Mucosa of gallbladder (tissue), 1 donor: ENCODE measurements at places on chromosomes 3 and 15. TPM values are rescaled to one million over a fixed set of nuclear protein-coding genes. Genes with fewer than 3 reads are reported as not detected.

Gene CHL1
- 17.9 TPM for total RNA-seq

Gene SKOR1
- total RNA-seq = 0.43 TPM

Gene CPN2
- 0.12 TPM for total RNA-seq

Gene RASGRP1
- total RNA-seq = 4.6 TPM

Gene PRC1
- 6.6 TPM for total RNA-seq

Gene DUOX2
- 366 TPM for total RNA-seq

Gene TMIE
- 0.29 TPM for total RNA-seq

Gene TIPIN
- 4.0 TPM for total RNA-seq

Gene NOP10
- 116 TPM for total RNA-seq

Gene CEP19
- total RNA-seq = 3.3 TPM

DNA sequence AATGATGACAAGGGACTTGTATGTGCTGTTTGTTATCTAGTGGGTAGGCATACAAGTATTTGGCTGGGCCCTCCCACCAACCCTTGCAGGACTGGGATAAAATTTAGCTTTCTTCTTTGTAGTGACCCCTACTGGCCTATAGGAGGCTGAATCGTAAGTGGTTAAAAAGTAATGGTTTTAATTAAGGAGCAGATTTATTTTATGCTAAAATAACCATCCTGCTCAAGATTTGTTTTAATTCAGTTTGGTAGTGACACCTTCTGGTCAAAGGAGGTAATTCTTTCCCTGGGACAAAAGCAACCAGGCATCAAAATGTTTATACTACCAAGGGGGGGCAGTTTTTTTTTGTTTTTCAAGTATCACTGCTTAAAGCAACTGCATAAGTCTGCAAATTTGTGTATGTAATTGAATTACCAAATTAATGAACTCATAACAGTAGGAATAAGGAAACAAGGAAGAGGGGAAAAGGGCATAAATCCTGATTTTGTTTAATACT, 70.7 kb downstream of the TOP2B start:
- DNase-seq = no peak

GRCh38 chr3:100864471-100865250, 128.6 kb downstream of the ABI3BP start:
- no peak for DNase-seq

GRCh38 chr3:78483090-78483489, 1284.7 kb downstream of the ROBO1 start:
- DNase-seq = no peak

DNA sequence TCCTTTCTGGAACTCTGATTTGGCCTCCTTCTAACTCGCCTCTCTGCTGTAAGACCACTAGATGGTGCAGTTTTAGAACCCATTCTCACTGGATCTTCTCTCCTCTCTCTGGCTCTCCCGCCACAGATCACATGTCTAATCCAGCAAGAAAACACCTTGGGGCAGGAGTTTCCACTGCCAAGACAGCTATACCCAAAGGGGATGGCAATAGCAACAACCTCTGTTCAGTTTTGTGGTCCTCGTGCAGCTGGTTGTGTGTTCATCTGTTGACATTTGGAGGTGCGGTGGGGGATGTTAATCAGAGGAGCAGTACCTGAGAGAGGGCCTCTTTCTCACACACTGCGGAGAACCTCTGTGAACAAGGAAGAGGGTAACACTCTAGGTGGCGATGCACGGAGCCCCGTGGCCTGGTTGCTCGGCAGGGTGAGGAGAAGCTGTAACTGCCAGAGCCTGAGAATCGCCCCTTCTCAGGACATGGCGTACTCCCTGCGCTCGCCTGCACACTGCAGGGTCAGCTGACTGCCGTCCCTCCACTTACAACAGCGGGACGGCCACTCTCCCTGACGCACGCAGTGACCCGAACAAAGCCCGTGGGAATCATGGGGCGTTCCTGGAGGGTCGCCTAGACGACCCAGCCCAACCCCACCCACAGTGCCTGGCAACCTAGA, at the start of gene TEX55:
Gene TEX55 (plus strand): TSS at position 666 of the 668 bp plus-strand sequence. CDS start 25 bp downstream, outside the sequence.
- no peak for DNase-seq

GRCh38 chr3:122151480-122151879, 32.0 kb upstream of the CASR start:
- no peak for DNase-seq

DNA sequence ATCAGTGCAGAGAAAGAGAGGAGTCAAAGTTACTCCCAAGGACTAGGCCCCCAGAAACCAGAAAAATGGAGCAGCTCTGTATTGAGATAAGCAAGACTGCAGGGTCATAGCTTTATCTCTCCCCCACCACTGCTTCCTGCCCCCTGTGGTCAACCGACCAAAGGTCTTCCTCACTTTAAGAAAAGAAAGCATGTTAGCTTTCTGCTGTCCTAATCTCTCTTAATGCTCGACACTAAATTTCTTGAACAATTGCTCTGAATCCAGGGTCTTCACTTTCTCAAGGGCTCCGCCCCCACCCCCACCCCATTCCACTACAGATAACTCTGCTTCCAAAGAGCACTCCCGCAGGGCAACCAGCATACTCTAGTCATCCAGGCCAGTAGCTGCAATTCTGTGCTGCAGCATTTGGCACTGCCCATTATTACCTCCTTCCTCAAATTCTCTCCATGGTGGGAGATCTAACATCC, 31.9 kb downstream of the TNIK start:
- no peak for DNase-seq

GRCh38 chr3:131221731-131222130, 159.8 kb upstream of the NUDT16 start:
- DNase-seq = no peak

GRCh38 chr3:107431246-107432012, 54.2 kb downstream of the CCDC54 start:
- peak; percentile 66 for DNase-seq

- peak; percentile 55 for DNase-seq
Observed at GRCh38 chr15:92803852-92804609, 96.1 kb upstream of the CHD2 start.

DNA sequence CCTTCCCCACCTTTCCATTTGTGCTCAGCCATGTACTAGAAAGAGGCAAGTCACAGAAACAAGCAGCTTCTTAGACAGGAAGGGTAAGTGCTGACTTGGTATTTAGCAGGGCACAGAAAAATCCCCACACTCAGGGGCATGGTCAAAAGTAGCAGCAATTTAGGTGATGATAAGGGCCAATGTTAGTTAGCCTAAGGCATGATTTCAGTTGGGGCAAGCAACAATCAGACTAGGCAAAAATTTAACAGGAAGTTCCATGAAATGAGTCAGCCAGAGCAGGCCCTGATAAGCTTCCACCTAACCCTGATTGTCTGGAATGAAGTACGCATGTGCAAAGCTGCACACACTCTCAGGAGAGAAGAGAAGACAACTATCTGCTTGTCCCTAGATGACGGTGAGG, 423.4 kb upstream of the UBE2E2 start:
- DNase-seq = no peak

DNA sequence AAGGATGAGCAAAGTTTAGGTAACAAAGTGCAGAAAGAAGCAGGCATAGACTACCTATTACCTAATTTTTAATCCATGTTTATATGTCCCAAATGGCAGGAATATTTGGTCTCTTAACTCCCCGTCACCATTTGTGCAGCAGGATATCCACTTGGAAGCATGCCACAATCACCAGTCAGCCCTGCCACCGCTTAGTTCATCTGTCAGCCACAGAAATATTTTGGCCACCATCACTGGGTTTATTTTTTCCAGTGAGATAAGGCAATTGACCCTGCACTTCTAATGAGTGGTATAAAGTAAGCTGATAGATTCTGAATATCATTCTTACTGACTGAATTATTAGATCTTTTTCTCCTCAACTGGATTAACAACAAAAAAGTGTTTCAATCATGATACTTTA, 152.9 kb upstream of the SOX2 start:
- DNase-seq = no peak

GRCh38 chr15:57329582-57330367, 46.5 kb upstream of the CGNL1 start:
- no peak for DNase-seq

DNA sequence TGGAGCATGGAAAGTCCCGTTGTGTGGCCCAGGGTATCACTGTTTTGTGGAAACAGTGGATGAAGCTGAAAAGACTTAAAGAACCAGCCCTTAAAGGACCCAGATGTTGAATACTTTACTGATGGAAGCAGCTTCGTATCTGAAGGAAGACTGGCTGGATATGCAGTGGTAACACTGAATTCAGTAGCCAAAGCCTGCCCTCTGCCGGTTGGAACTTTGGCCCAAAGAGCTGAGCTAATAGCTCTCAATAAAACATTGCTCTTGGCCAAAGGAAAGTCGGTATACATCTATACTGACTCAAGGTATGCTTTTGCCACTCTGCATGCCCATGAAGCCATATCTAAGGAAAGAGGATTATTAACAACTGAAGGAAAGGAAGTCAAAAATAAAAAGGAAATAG, 885.4 kb downstream of the PDCD6IP start:
- peak; percentile 61 for DNase-seq

GRCh38 chr3:117600112-117600511, 890.5 kb downstream of the TUSC7 start:
- DNase-seq = no peak

DNA sequence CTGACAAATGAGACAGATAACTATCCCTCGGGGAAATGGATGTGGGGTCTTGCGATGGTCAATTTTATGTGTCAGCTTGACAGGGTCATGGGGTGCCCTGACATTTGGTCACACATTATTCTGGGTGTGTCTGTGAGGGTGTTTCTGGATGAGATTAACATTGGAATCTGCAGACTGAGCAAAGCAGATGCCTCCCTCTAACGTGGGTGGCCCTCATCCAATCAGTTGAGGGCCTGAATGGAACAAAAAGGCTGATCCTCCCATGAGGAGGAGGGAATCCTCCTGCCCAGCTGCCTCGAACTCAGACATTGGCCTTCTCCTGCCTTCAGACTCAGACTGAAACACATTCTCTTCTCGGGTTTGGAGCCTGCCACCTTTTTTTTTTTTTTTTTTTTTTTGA, 69.0 kb downstream of the MINAR1 start:
- no peak for DNase-seq

GRCh38 chr15:43903864-43904290, 77.1 kb downstream of the WDR76 start:
- DNase-seq = peak; percentile 11

- no peak for DNase-seq
Observed at GRCh38 chr15:59885832-59886231, 118.3 kb upstream of the FOXB1 start.

- no peak for DNase-seq
Observed at GRCh38 chr3:181999314-181999713, 287.6 kb downstream of the SOX2 start.

DNA sequence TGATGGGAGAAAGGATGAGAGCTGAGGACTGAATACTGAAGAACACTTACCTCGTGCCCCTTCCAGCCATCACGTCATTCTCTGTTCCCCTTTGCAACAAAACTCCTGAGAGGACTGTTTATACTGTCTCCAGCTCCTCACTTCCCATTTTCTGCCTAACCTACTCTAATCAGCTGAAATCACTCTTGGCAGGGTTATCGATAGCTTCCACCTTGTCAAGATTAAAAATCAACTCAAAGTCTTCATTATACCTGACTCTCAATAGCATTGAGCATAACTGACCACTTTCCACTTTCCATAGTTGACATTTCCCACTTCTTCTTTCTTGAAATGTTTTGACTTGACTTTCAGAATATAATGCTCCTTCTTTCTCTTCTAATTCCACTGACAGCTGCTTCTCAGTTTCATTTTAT, 4.3 kb downstream of the BTBD1 start:
- no peak for DNase-seq

GRCh38 chr3:48845170-48845569, 2.5 kb downstream of the PRKAR2A start:
- no peak for DNase-seq

- peak; percentile 25 for DNase-seq
Observed at GRCh38 chr3:196120291-196120951, 38.5 kb upstream of the TFRC start.

- no peak for DNase-seq
Observed at GRCh38 chr3:34634939-34635338, 836.5 kb downstream of the PDCD6IP start.

GRCh38 chr3:168273917-168274316, 178.2 kb upstream of the GOLIM4 start:
- DNase-seq = no peak

- DNase-seq = no peak
Observed at GRCh38 chr15:51935466-51936104, 36.0 kb downstream of the LEO1 start.

DNA sequence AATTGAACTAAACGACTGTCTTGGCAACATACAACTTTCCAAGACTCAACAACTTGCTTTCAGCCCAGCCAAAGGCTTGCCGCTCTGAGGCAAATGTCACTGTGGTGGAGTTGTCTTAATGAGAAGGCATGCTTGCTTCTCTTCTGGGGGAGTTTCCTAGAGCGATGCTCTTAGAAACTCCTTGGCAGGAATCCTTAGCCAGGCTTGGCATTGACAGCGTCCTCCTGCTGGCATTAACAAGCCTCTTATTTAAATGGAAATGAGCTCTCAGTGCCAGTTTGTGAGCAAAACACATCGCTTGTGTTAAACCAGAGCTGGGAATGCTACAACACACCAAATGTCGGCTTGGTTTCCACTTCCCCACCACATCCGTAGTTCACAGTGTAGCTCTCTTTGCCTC, 265.5 kb upstream of the TPRG1 start:
- no peak for DNase-seq

GRCh38 chr3:129554356-129555152, 11.6 kb downstream of the H1-8 start:
- DNase-seq = no peak

DNA sequence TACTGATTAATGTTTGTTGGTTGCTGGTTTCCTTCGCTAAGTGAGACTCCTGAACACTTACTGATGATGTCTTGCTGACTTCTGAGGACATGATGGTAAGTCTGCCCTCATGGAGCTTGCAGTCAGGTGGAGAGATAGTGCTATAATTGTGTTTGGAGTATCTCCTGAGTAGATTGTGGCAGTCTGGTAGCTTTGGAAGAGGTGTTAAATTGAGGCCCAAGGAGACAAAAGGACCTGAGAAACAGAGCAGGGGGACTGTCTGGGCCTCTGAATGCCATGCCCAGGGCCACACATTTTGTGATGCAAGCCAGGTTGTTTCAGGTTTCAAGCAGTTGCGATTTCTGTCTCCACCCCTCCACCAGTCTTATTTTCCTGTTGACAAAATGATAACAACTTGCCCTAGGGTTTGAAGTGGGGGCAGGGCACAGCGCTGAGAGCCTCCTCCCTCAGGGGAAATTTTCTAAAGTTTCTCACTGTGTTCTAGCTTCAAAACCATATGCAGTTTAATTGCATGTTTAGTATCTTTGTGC, 16.7 kb downstream of the SMAD3 start:
- no peak for DNase-seq
